Activated naive CD8-positive, alpha-beta T cell treated with anti-CD3 and anti-CD28 coated beads, Interleukin-2, amount 50 U/mL, for 16 hours (primary cell): ENCODE measurements at places on chromosomes 4 and X.

GRCh38 chrX:154136627-154137161, 7.3 kb upstream of the OPN1LW start:
- peak; percentile 38 for DNase-seq

DNA sequence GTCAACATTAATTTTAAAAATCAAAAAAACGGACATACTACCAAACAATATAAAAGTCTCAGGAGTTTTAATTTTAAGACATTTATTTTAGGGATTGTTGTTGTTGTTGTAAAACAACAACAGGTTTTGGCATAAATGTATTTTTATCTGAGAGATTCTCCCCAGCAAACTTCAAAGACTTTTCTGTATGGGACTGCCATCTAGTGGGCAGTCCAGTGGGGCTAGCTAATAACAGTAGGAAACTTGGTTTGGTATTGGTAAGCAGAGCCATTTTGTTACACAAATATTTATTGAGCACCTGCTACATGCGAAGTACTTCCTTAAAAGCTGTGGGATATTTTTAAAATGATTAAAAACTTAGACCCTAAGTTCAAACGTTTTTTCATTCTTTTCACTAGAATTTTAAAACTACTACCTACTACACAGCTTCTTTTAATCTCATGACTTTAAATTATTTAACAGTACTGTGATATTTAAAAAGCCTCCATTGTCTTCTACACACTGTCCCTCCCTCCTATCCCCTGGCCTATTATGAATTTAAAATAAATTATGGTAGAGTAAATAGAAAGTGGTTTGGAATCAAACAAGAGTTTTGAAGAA, 1028.4 kb upstream of the INTU start:
- no peak for DNase-seq

GRCh38 chr4:80911458-80911857, 119.0 kb upstream of the BMP3 start:
- no peak for DNase-seq

DNA sequence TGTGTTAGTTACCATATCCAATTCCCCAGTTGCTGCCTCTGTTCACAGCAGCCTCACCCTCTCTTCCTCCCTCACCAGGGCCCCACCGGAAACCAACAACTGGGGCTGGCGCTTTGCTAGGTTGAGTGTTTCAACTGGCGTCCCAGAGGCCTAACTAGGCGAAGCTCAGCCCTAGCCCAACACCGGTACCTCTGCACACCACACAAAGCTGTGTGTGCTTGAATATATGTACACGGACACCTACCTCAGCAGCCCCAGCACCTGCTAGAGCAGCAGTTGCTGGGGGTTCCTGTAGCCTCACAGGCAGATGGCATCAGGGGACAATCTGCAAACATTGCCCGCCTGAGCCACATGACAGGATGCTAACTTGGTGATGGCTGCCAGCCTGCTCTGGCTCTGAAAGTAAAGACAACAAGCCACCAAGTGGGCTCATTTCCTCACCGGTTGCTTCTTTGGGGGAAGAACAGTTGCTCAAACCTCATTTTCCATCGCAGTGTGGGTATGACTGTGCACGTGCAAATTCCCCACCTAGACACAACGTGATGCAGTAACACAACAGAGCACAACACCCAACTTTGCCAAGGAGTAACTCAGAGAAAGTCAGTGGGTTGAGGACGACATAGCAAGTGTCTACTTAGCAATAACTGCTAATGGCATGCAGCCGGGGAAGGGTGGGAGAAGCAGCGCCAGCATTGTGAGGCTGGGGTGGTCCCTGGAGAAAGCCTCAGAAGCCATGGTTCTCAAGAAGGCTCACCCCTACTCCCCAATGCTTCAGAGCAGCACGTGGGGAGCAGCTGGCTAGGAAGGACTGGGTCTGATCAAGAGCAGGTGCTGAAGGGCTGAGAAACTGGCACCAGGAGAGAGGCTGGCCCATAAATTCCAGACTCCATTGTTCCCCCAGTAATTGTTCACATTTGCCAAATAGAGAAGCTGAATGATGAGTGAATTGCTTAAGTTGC, 139.5 kb downstream of the SH3KBP1 start:
- DNase-seq, result peak; percentile 13

- DNase-seq, result no peak
These were observed 9.7 kb upstream of the MTHFD2L start for GRCh38 chr4:74148205-74148604.

GRCh38 chr4:13103382-13104015, 380.6 kb downstream of the RAB28 start:
- DNase-seq, result no peak

GRCh38 chr4:150769248-150769647, 187.3 kb downstream of the MAB21L2 start:
- no peak for DNase-seq

DNA sequence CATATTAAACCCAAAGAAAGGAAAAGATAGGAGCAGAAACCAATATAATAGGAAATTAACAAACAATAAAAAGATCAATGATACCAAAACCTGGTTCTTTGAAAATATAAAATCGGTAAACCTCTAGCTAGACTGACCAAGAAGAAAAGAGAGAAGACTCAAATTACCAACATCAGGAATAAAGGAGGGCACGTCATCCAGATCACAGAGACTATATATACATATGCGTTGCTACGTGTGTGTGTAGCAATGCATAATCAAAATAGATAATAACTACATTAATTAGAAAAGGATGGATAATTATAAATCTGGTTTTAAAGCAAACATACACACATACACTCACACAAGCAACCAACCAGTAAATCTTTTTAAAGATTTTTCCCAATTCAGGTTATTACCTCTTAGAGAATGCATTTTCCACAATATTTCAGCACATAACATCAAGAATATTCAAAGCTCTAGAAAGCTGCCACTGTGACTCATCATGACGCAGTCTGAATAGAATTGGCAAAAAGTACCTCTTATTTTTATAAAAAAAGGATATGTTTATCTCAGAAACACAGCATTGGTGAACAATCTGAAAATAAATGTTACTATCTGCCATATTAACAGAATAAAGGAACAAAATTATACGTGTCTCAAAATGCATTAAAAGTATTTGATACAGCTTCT, 41.4 kb upstream of the USP9X start:
- DNase-seq, result no peak

GRCh38 chr4:120920666-120921065, 1.9 kb downstream of the PRDM5 start:
- DNase-seq, result no peak

DNA sequence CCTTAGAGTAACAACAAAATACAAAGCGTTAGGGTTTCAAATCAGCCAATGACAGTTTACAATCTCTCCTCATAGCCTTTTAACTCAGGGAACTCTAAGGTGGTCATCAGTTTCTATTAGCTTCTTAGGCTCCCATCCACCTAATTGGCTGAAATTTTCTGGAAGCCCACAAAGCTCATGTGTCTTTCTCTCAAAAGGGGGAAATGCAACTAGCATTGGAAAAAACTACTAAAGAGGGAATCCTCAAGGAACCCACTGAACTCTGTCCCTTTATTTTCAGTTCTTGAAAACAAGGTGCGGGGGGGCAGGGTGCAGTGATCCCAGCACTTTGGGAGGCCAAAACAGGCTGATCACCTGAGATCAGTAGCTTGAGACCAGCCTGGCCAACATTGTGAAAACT, 56.4 kb downstream of the PDGFC start:
- no peak for DNase-seq

GRCh38 chr4:82293304-82293703, 80.5 kb downstream of the HNRNPD start:
- no peak for DNase-seq

- no peak for DNase-seq
These were observed 223.0 kb downstream of the NSUN7 start for GRCh38 chr4:40972722-40973121.

DNA sequence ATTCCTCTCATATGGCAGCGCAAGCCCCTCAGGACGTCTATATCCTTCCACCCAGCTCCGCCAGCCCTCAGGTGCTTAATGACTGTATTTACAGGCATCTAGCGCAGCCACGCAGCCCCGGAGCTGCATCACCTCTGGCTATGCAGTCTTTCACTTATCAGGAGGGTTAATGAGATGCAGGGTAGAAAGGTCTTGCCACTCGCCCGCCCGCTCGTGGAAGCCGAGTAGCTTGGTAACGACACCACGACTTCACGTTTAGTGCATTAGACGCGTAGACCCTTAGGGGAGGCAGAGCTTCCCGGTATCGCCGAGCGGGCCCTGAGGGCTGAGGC, 1.5 kb upstream of the SLC16A2 start:
- no peak for DNase-seq

GRCh38 chr4:4599481-4600275, 57.8 kb upstream of the STX18 start:
- DNase-seq, result no peak

DNA sequence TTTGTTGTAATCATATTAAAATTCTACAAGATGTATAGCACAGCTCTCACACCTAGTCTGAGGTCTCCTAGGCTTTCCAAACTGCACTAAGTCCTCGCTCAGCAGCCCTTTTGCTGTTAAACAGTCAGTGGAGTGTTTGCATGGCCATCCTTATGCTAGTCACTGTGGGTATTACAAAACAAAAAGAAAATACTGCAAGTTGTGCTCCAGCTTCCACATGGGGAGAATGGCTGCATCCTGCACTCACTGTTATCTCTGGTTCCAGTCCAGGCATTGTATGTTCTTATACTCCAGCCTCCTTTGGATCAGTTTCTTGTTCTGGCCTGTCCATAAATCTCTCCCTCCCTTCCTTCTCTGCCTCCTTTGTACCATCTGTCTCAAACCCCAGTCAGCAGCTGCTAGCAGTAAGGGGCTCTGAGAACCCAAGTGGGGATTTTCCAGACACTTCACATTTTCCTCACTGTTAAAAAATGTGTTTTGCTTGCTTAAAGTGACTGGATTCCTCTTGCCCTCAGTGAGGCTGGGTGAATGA, 38.5 kb upstream of the BMP15 start:
- no peak for DNase-seq

DNA sequence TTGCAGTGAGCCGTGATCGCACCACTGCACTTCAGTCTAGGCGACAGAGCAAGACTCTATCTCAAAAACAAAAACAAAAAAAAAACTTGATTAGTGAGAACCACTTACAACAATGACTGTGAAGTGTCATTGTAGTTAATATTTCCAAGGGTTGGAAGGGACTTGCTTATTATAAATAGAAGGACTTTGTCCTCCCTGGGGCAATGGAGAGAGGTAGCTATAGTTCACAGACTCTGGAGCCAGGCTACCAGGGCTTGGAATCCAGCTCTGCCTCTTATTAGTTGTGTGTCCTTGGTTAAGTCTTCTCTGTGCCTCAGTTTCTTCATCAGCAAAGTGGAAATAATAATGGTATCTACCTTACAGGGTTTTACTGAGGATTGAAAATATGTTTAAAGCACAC, 51.6 kb downstream of the TMEM150C start:
- no peak for DNase-seq

DNA sequence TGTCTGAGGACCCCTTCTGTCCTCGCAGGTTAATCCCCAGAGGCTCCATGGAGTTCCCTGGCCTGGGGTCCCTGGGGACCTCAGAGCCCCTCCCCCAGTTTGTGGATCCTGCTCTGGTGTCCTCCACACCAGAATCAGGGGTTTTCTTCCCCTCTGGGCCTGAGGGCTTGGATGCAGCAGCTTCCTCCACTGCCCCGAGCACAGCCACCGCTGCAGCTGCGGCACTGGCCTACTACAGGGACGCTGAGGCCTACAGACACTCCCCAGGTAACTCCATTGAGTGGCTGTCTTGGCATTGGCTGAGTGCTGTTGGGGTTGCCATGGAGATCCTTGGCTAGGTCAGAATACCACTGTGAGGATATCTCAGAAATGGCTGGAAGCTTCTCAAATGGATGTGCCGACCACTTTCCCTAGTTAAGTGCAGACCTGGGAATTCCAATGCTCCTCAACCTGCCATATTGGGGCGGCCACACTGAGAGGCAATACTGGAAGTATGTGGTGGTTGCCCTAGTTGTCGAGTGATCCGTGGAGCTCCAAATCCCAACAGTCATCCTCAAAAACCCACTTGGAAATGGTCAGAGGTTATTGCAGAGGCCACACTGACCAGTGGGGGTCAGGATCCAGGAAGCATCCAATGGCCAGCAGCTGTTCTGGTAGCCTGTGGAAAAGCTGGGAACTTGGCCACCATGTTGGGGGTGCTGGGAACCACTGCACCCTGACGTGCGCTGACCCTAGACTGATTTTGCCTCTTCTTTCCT, 4.9 kb downstream of the GATA1 start:
- no peak for DNase-seq

DNA sequence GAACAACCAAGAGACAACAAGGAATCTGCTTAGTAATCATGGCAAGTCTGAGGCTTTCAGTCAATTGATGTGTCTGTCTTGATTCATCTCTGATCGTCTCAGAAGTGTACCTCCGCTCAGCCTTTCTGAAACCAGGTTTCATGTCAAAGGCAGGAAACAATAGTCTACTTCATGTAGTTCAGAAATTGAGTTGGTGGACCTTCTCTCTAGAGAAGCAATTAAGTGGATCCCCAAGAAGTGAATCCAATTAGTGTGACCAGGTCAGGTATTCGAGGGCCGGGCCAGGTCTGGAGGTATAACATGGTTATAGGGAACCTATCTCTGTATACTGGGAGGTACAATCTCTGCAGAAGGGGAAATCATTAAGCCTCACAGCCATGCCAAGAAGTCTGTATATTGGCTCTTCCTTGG, 32.0 kb downstream of the DAPP1 start:
- DNase-seq, result no peak

DNA sequence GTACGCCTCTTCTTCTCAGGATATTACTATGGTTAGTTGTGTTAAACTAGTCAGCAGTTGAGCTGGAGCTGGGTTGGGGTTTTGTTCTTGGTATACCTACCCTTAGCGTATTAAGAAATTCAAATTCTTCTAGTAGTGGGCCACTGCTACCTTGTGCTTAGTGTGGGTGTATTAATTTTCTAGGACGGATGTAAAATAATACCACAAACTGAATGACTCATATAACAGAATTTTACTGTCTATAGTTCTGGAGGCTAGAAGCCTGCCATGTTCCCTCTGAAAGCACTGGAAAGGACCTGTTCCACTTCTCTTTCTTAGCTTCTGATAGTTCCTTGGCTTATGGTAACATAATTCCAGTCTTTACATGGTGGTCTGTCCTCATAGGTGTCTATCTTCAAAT, 1274.7 kb downstream of the ADGRL3 start:
- DNase-seq, result no peak

GRCh38 chr4:13478707-13479106, 5.4 kb downstream of the RAB28 start:
- DNase-seq, result no peak

DNA sequence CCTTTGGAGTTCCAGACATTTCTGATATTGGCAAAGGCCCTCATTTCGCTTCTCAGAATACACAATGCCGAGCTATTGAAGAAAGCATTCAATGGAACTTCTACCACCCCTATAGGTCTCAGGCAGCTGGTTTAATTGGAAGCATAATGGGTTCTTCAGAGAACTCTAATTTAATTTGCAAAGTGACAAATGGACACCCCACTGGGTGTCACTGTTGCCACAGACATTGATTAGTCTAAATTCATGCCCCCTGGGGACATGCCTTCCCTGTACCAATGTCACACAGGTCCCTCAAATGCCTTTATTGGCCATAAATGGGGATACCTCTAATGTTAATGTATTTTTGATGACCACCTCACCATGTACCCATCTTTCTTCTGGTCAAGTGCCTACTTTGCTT, 22.9 kb upstream of the TMEM255A start:
- no peak for DNase-seq

GRCh38 chr4:123083646-123084045, 161.2 kb upstream of the NUDT6 start:
- DNase-seq, result no peak
